ENCODE measurements at places on chromosomes 16 and 17. TPM values are rescaled to one million over a fixed set of nuclear protein-coding genes. Genes with fewer than 3 reads are reported as not detected.

- no peak for DNase-seq
Observed at GRCh38 chr16:3518292-3518985, 17.6 kb downstream of the CLUAP1 start.

GRCh38 chr17:63842540-63843386 is at the start of gene SMARCD2:
TSS of gene SMARCD2 (minus strand) at chr17:63842685. CDS start at chr17:63842674, 11 bp downstream.
- peak; percentile 99 for DNase-seq

DNA sequence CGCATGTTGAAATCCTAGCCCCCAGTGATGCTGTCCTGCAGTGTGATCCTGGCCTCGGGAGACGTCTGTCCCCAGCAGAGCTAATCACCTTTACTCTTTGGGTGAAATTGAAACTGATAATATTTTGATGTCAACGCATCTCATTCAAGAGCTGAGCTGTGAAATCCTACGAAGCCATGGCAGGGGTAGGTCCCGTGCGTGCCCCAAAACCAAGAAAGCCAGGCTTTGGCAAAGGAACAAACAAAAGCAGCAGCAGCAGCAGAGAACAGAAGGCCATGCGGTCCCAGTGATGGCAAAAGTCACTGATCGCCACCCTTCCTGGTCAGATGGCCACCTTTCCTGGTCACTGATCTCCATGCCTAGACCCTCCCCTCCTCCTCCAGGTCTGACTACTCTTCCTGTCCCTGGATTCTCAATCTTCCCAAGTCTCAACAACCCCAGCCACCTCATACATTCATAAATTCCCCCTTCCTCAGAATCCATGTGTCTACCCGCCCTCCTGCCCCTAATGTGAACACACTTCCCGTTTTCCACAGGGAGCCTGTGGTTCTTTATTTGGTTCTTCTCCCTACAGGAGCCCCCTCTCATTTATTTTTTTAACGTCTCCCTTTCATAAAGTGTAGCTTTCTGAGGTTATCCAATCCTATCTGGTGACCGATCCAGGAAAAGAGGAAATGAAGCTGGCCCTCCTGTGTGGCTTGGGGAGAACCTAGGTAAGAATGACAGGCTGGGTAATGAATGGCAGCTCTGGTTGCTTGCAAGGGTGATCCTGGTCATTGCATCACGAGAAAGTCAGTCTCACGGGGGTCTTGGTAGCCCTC is 50.3 kb downstream of the CPPED1 start:
- DNase-seq, result no peak

DNA sequence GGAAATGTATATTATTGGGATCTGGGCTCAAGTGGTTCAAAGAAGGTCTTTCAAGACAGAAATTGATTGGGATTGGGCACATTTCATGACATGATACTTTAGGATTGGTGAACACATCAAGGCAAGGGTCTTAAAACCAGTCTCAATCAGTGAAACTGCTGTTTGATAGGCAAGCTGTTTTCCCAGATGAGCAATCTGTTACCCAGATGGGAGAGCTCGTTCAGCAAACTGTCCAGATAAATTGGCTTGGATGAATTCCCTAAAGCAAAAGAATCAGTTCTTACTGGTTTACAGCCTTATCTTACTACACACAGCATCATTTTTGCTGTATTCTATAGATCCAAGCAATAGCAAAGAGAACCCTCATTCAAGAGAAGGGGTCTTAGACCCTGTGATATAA is 31.0 kb upstream of the CNEP1R1 start:
- DNase-seq, result no peak

GRCh38 chr17:39200070-39200879 is at the start of gene RPL19:
TSS of gene RPL19 (plus strand) at chr17:39200283. CDS start at chr17:39200345, 62 bp downstream.
- DNase-seq, result peak; percentile 73

DNA sequence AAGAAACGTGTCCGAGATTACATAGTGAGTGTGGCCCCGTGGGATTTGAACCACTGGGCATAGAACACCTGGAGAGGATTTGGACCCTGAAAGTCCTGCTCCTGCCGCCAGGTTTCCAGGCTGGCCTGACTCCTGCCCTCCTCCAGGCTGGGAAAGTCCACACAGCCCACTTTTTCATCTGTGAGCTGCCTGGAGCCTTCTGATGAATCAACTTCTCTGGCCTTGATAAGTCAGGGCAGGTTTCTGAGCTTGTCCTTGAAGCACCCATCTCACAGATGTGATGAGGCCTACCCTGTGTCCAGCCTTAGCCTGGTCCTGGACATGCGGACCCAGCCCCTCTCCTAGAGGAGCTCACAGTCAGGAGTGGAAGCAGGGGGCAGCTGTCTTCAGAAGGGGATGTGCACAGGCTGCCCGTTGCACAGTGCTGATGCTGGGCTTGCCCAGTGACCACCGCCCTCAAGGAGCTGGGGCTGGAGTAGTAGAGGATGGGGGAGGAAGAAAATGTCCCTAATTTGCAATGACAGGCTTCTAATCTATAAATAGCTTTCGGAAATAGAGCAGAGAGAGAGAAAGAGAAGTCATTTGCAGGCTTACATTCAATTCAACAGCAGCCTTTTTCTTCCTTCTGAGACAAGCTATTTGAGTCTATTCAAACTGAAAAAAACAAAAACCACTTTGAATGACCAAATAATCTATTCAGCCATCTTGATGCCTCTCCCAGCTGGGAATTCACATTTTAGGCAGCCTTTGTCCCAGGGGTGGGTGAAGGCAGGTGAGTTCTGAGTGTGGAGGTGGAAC is 73.5 kb upstream of the DNAJA2 start:
- DNase-seq, result no peak

- DNase-seq, result no peak
Observed at GRCh38 chr17:47423406-47424295, 99.9 kb downstream of the EFCAB13 start.

DNA sequence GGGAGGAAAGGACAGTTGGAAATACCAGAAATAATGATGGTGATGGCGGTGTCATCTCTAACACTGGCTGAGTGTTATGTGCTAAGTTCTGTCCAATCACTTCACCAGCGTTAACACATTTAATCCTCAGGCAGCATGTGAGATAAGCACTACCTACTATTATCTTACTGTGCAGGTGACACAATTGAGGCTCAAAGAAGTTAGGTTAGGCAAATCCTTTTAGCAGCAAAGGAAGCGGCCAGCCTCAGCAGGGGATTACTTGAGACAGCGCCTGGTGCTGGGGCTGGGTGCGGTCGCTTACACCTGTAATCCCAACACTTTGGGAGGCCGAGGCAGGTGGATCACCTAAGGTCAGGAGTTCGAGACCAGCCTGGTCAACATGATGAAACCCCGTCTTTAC is 18.7 kb upstream of the DHX8 start:
- DNase-seq, result no peak

DNA sequence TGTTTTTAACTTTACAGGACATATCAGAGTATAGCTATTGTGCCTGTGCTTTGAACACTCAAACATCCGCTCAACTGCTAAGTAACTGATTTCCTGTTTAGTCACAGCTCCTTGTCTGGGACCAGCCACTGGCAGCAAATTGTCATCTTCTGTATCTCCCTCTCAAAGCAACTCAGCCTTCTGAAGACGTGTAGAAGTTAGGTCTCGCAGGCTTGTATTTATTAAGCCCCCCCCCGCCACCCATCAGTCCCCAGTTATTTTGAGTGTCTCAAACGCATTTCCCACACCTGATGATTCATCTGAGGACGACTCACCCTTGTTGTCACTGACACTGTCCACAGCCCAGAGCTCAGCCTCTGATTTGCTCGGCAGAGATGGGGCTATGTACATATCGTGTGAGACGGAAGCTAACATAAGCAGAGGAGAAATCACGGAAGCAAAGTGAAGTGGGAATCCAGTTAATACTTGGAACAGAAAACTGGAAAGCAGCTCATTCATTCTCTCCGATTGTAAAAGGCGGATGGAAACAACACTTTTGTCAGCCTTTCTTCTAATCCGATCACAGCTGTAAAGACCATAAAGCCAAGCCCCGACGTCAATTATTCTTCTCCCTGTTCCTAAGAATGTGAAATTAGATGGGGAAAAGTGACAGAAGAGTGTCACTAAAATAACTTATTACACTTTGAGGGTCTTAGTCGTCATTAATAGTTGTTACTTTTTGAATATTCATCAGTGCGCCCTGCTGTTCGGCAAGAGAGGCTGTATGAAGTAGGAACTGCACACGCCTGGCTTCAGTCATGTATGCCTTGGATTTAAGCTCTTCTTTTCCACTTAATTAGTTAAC is 64.2 kb downstream of the PITPNC1 start:
- DNase-seq, result no peak

GRCh38 chr16:15953929-15954813 is 4.8 kb downstream of the ABCC1 start:
- no peak for DNase-seq

DNA sequence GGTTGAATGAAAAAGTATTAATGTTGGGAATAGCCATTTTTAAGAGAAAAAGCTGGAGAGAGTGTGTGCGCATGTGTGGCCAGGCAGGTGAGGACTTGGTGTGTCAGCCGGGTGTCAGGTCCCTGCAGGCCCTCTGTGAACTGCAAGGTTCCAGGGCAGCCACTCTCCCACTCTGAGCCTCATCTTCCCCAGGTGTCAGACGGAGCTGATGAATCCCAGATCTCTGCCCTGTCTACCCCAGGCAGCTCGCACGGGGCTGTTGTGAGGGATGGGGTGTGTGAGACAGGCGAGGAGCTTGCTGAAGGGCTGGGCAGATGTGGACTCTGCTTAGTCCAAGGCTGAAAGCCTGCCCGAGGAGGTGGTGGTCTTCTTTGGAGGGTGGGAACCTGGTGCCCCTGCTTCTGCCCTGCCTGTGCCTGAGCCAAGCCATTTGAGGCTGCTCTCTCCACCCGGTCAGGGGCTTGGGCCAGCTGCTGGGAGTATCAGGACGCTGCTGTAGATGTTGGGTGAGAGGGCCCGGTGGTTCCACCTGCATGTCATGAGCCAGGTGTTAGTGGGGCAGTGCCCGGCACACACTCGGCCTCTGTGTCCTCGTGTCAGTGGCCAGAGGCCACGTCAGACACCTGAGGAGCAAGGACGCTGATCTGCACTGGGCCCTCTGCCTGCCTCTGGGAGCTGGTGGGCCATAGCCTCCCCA is 122.4 kb downstream of the RAB11FIP4 start:
- DNase-seq, result no peak

DNA sequence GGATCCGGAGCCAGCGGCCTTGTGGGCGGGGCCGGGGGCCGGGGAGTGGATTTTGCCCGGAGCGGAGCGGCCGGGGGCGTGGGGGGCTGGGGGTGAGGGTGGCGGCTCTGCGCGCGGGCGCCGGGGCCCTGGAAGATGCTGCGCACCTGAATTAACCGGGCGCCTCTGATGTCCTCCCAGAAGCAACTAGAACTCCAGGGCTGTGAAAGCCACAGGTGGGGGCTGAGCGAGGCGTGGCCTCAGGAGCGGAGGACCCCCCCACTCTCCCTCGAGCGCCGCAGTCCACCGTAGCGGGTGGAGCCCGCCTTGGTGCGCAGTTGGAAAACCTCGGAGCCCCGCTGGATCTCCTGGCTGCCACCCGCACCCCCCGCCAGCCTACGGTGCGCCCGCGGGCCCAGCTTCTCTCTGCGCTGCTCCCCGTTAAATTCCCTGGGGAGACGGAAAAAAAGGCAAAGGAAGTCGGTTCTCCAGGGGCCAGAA is 549 bp downstream of the SLC26A11 start:
- peak; percentile 36 for DNase-seq

GRCh38 chr17:915538-916201 is 63.9 kb downstream of the NXN start:
- no peak for DNase-seq

DNA sequence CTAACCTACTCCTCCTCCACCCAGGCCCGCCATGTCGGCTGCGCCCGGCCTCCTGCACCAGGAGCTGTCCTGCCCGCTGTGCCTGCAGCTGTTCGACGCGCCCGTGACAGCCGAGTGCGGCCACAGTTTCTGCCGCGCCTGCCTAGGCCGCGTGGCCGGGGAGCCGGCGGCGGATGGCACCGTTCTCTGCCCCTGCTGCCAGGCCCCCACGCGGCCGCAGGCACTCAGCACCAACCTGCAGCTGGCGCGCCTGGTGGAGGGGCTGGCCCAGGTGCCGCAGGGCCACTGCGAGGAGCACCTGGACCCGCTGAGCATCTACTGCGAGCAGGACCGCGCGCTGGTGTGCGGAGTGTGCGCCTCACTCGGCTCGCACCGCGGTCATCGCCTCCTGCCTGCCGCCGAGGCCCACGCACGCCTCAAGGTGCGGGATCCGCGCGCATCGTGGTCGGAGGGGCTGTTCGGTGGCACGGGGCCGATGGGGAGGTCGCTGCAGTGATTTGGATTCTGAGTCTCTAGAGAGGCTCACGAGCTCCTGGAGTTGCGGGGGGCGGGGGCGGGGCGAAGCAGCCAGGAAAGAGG is 878 bp downstream of the TRIM72 start:
- no peak for DNase-seq

- DNase-seq, result no peak
Observed at GRCh38 chr17:58643147-58643546, 48.7 kb downstream of the TEX14 start.

DNA sequence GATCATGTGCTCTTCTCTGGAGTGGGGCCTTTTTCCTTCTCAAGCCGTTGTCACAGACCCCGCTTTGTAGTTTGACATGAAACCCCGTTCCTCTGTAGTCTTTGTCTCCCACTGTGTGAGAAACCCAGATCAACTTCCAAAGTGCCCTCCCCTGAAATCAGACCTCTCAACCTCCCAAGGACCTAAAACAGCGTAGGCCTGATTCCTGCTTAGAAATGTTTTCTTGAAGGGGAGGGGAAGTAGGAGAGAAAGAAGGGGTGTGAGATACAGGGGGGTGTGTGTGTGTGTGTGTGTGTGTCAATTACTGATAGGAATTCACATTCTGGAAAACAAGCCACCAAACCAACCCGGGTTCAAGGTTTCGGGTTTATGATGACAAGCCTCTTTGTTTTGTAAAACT is 1.4 kb downstream of the UBE2O start:
- DNase-seq, result no peak

DNA sequence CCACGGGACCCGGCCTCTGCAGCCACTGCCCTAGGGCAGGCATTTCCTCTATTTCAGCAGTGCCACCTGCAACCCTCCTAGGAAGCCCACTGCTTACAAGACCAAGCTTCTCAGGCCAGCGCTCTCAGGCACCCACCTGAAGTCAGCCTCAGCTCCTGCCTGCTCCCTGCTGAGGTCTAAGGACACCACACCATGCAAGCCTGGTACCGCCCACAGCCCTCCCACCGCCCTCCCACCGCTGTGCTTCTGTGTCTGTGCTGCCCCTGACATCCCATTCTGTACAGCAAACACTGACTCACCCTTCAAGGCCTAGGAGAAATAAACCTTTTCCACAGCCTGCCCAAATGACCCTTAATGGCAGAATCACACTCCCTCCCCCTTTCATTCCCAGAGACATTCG is 6.3 kb downstream of the CLUH start:
- no peak for DNase-seq

- DNase-seq, result no peak
Observed at GRCh38 chr17:58420827-58421226, 3.5 kb upstream of the RNF43 start.

GRCh38 chr17:61294777-61295176 is 104.9 kb upstream of the TBX2 start:
- no peak for DNase-seq

HOXB5 gene
- 0.59 TPM for total RNA-seq

TSNAXIP1 gene
- total RNA-seq, result 2.7 TPM

PKMYT1 gene
- 6.1 TPM for total RNA-seq

DNAH17 gene
- total RNA-seq, result not detected

LRRC37A gene
- total RNA-seq, result 14.4 TPM

MYH13 gene
- not detected for total RNA-seq

PRPF8 gene
- 413 TPM for total RNA-seq
